ENCODE measurements at places on chromosomes 7 and 10. TPM values are rescaled to one million over a fixed set of nuclear protein-coding genes. Genes with fewer than 3 reads are reported as not detected.

IDI2 gene
- not detected for total RNA-seq

DNA sequence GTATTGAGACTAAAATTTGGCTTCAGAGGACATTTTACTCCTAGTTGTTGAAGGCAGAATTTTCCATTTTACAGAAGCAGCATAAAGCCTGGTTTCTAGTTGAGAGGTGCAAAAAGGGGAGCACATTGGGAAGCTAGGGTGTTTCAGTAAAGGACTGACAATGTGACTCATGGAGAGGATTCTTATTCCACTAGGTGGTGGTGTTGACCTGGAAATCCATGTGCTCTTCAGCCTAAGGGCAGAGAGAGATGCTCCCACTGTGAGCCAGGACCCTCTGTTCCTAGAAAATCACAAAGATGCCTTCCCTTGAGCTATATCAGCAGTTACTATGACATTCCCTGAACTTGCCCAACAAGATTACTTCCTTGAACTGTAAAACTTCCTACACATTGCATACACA, 687.8 kb downstream of the IPMK start:
- no peak for DNase-seq

GRCh38 chr7:157278167-157278790, 58.5 kb upstream of the DNAJB6 start:
- DNase-seq = no peak

DNA sequence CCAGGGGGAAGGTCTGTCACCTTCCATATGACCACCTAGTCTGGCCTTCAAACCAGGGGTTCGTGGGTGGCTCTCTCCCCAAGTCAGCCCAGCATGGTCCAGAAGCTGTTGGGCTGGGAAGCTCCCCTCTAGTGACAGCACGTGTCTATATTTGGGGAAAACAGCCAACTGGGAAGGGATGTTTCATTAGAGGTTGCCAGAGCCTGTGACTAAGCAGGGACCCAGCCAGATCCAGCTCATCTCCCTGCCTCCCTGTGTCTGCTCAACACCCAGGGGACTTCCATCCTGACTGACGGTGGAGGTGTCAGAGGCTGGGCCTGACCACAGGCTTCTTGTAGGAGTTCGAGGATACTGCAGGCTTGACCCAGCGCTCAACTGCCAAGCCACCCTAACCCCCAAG, 10.5 kb downstream of the STYXL1 start:
- DNase-seq = no peak

DNA sequence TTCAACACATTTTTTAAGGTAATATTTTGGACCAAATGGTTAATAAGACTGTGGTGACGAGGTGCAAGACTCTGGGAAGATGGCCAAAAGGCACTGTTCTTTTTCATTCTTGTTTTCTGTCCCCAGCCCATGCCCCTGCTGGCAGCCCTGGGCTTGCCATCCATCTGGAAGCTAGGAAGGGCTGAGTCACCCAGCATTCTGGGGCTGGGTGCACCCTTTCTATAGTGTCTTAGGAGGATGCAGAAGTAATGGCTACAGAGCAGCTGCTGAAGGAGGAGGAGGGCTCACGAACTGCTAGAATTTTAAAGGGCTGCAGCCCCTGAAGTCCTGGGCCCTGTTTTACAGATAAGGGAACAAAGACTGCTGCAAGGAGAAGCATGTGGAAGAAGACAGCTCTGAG, 42.8 kb upstream of the ZNF32 start:
- no peak for DNase-seq

MUC12 gene
- total RNA-seq = not detected

ENTPD1 gene
- total RNA-seq = 187 TPM

- DNase-seq = no peak
Measured at GRCh38 chr7:7018290-7018689, 164.1 kb upstream of the C1GALT1 start.

- DNase-seq = no peak
Measured at GRCh38 chr7:151367284-151367683, 25.7 kb downstream of the NUB1 start.

SGCE gene
- 6.8 TPM for total RNA-seq

DNA sequence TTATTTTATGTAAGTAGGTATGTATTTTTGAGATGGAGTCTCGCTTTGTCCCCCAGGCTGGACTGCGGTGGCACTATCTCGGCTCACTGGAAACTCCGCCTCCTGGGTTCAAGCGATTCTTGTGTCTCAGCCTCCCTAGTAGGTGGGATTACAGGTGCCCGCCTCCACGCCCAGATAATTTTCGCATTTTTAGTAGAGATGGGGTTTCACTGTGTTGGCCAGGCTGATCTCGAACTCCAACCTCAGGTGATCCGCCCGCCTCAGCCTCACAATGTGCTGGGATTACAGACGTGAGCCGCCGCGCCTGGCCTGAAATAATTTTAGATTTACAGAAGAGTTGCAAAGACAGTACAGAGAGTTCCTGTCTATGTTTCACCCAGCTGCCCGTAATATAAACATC, 37.5 kb downstream of the PFKFB3 start:
- no peak for DNase-seq

NEUROG3 gene
- total RNA-seq = 0.38 TPM

PAPOLB gene
- total RNA-seq = 0.07 TPM

- no peak for DNase-seq
Measured at GRCh38 chr10:97780841-97781617, 9.2 kb upstream of the SFRP5 start.

DNA sequence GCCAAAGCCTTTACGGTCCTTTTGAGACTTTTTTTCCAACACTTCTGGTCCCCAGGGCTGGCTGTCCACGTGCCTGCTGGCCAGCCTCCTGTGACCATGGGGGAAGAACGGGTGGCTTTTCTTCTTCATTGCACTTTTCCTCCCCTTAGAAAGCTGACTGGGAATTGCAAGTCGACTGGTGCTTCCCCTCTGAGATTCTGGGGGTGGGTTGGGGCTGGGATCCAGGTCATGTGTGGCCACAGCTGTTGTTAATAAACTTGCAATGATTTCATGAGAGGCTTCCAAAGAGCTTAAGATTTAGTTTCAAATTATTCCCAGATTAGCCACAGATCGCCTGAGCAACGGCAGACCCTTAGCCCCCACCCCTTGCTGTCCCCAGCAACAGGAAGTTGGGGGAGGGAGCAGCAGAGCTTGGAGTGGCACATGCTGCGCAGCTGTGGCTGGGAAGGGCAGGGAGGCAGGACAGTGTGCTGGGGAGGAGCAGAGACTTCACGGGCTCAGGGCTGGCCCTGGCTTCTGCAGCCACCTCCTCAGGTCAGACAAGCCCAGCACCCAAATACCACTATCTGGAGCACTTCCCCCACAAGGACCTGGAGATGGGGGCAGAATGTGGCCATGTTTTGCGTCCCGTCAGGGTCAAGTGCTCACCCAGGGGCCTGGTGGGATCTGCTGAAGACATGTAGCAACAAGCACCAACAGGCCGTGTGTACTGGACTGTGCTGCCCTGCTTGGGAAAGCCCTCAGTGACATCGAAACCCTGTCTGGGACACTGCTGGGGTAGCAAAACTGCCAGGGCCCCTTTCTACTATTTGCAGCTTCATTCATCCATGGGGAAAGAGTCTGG, 147.1 kb downstream of the RNF216 start:
- no peak for DNase-seq

- no peak for DNase-seq
Measured at GRCh38 chr7:156379324-156380070, 261.1 kb upstream of the RNF32 start.

DNA sequence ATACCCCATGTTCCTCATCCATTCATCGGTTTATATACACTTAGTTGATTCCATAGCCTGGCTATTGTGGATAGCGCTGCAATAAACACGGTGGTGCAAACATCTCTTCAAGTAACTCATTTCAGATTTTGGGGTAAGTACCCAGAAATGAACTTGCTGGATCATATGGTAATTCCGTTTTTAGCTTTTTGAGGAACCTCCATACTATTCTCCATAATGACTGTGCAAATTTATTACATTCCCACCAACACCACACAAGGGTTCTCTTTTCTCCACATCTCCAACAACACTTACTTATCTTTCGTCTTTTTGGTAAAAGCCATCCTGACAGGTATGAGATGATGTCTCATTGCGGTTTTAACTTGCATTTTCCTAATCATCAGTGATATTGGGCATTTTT, 3.7 kb downstream of the NPFFR1 start:
- DNase-seq = no peak

GRCh38 chr10:86815035-86815617, 58.7 kb downstream of the BMPR1A start:
- no peak for DNase-seq

DNA sequence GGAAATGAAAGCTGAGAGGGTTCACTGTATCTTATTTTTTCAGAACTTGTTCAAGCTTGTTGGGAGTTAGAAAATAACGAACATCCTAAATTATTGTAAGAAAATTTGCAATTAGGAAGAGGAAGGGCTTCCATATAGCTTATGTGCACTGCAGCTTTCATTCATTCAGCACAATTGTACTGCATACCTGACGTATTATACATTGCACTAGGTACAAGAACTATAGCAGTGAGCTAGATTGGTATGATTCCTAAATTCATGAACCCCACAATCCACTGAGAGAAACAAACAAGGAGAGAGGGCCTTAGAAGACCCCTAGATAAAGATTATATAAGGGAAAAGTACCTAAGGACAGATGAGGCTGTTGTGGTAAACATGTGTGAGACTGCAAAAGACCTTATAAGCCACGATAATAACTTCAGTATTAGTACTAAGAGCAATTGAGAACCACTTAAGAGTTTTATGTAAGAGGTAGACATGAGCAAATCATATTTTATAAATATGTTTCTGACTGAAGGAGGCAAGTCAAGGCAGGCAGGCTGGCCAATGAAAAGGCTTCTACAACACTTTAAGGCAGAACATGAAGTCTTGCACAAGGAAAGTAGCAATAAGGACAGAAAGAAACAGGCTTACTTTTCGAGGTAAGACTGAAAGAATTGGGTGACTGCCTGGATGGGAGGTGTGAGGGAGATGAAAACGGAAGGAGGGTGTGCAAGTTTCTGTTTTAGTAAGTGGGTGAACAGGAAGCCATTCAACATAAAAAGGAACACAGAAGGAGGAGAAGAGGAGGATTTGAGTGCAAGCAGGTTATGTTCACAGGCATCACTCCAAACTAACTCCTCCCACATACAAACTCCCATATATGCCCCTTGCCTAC, 77.9 kb upstream of the LRRN3 start:
- no peak for DNase-seq

- no peak for DNase-seq
Measured at GRCh38 chr7:82247814-82248433, 195.7 kb downstream of the CACNA2D1 start.

- no peak for DNase-seq
Measured at GRCh38 chr7:46233585-46234329, 312.7 kb upstream of the IGFBP3 start.

LRRC18 gene
- not detected for total RNA-seq

GRCh38 chr7:151840088-151840910, 36.6 kb downstream of the PRKAG2 start:
- DNase-seq = no peak

CPED1 gene
- 0.09 TPM for total RNA-seq

DNA sequence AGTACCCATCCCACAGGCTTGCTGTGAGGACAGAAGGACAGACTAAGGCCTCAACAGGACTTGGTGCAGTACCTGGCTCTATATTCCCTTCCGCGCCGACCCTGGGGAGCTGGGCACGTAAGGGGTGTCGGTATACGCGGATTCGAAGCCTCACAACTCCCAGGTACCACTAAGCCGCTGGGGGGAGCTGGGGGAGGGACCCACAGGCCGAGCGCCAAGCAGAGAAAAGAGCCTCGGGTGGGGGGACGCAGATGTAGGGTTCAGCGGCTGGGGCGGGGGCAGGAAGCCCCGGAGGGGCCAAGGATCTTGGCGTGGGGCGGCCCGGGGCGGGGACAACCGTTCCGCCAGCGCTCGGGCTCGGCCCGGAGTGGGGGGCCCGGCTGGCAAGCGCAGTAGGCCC, 126.4 kb upstream of the ZNF746 start:
- no peak for DNase-seq

OR6V1 gene
- total RNA-seq = not detected

IRF5 gene
- 164 TPM for total RNA-seq

DNA sequence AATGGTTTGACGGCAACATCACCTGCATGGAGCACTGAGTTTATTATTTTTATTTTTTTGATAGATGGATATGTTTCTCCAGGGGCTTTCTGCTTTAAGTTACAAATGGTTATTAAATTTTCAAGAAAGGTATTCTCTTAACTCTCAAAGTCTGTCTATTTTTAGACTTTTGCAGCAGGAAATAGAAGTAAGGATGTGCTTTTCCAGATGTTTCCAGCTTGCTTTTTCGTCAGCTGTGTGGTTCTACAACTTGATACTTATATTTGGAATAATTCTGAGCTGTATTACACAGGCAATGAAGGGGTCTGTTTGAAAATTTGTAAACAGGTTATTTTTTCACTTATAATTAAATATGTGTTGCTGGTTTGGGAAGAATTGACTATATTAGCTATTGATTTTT, 69.0 kb downstream of the CACNB2 start:
- no peak for DNase-seq
